ENCODE measurements at places on chromosomes 5 and 9. TPM values are rescaled to one million over a fixed set of nuclear protein-coding genes. Genes with fewer than 3 reads are reported as not detected.

DNA sequence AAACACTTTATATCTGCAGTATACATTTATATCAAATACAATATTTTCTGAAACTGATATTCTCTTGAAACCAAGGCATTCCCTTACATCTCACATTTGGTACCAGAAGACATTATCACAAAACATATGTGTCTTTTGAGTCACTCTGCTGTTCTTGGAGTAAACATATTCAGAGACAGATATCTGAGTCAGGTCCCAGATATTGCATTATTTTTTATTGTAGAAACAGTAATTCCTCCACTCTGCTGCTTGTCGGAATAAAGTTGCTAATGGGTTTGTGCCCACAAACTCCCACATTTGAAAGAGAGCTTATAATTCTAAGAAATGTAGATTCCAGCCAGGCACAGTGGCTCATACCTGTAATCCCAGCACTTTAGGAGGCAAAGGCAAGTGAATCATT is 261.1 kb upstream of the DAPK1 start:
- DNase-seq: no peak

DNA sequence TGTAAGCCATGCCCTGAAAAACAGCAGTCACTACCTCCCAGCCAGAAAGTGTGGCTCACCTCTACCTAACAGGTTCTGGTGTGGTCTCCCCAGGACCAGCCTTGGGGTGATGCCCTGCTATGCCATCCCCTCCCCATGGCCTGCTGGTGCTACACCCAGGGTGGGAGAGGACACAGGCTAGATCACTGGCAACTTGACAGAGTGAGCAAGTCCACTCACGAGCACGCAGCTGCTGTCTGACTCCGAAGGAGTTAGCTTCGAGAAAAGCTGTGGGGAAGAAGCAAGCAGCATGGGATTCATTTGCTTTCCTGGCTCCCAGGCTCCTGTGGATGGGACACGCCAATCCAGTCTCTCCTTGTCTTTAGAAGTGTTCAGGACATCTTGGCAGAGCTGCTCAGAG is 102.2 kb downstream of the COL5A1 start:
- DNase-seq: no peak

DNA sequence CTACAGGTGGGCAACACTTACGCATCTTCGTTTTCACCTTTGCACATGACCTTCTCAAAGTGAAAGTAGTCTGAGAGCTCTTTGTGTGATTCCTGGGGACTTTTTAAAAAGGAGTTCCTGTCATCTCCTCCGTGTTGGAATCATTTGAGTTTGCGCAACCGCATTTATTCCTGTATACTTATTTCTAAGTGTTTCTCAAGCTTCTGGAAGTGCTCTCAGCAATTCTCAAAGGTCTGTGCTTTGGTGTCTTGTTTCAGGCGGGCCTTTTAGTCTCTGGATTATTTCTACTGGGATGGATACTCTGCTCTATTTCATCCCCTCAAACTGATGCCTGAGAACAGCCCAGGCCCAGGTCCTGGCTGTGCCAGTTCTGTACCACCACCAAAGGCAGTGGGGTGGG is 226.5 kb upstream of the TUT7 start:
- no peak for DNase-seq

UBE2QL1 gene
- 1.9 TPM for polyA plus RNA-seq

PCDHA1 gene
- polyA plus RNA-seq: not detected

DNA sequence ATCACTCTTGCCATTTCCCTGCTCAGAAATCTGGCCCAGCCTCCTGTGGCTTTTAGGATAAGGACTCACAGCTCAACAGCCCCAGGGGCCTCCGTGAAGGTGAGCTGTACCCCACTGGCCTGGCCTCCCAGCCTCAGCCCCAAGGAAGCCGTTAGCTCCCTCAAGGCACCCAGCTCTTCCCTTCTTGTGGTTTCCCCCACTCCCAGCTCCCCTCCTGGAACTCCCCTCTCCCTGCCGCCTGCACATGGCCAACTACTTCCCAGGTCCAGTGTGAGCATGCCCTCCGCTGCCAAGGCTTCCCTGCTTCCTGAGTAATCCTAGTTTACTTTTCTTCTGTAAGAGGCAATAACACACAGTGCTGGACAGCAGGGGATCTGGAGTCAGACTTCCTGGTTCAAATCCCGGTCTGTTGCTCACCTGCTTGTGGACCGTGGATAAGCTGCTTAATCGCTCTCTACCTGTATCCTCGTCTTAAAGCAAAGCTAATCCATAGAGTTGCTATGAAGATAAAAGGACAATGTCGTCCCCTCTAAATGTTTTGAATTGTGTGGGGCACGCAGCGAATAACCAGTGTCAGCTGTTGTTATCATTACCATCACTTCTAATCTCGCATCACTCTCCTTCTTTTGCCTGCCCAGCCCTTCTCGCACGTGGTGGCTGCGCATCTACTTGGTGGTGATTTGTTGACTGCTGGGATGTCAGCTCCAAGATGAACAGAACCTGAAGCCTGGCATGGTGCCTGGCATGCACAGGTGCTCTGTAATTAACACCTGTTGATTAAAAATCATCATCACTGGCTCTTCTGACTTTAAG is 86.6 kb downstream of the C5orf15 start:
- no peak for DNase-seq

- no peak for DNase-seq
Measured at GRCh38 chr9:120712539-120713031, 1.7 kb downstream of the MEGF9 start.

DNA sequence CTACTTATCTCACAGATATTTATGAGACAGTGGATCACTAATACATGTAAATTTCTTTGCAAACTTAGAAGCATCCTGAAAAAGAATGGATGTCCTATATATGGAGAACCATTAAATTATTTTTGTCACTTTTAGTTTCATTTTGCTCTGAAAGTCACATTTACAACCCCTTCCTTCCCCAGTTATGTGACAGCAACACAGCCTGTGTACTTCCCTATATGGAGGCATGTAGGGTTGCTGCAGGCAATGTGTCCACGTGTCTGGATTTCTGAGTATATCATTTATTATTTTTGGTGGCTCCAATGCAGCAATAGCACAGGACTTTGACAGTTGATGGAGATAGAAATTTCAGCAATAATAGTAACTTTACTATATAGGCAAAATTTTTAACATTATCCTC is 156.4 kb downstream of the ST8SIA4 start:
- peak; percentile 11 for DNase-seq

PKD2L2 gene
- polyA plus RNA-seq: 0.52 TPM

CTNNAL1 gene
- 26.6 TPM for polyA plus RNA-seq

- DNase-seq: peak; percentile 8
Measured at GRCh38 chr9:17021387-17021970, 113.4 kb upstream of the CNTLN start.

IFNA21 gene
- not detected for polyA plus RNA-seq
